Activated CD4-positive, alpha-beta T cell treated with anti-CD3 and anti-CD28 coated beads, Interleukin-2, amount 10 ng/mL, durations not matched to agents 7 days and 5 days (primary cell): ENCODE measurements at places on chromosomes 16 and 17. TPM values are rescaled to one million over a fixed set of nuclear protein-coding genes. Genes with fewer than 3 reads are reported as not detected.
A peak's percentile ranks its signal among the peaks of the same experiment; 100 is the strongest.

CTRL gene
- 7.2 TPM for total RNA-seq

DNA sequence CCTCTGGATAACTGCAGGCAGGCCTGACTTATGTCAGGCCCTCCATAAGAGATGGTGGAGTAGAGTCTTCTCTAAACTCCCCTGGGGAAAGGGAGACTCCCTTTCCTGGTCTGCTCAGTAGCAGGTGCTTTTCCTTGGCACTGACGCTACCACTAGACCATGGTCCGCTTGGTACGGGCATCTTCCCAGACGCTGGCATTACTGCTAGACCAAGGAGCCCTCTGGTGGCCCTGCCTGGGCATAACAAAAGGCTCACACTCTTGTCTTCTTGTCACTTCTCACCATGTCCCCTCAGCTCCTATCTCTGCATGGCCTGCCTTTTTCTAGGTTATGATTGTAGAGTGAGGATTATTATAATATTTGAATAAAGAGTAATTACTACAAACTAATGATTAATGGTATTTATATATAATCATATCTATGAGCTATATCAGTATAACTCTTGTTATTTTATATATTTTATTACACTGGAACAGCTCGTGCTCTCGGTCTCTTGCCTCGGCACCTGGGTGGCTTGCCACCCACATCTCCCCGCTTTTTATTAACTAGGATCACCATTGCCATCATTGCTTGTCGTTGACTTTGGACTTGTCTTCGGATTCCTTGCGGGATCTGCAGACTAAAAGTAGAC, 59.8 kb upstream of the ARL4D start:
- H3K27me3 ChIP-seq, result no peaks in the 10 kb centered on the region
- peak; percentile 71 for DNase-seq
- peaks cover 12% of the 10 kb centered on the region for H3K4me1 ChIP-seq
- H3K27ac ChIP-seq, result no peak overlapping the region

DNA sequence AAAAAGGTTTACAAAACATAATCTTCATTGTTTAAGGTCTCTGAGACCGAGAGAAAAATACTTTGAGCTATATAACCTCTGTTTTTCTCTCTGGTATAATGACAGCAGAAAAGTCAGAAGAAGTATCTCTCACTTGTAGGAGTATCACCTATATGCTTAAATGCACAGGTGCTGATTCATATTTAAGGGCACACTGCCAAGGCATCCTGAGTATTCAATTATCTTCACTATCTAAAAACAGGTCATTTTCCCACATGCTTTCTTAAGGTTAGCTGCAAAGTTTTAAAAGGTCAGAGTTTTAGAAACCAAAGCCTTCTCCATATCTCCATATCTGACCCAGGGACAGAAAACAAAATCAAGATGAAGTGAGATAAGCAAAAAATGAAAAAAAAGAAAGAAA, 99.3 kb upstream of the C17orf78 start:
- DNase-seq, result no peak
- peaks cover 9% of the 10 kb centered on the region for H3K4me1 ChIP-seq
- no peak overlapping the region for H3K27ac ChIP-seq
- no peak overlapping the region for H3K4me3 ChIP-seq
- no peaks in the 10 kb centered on the region for H3K27me3 ChIP-seq

DNA sequence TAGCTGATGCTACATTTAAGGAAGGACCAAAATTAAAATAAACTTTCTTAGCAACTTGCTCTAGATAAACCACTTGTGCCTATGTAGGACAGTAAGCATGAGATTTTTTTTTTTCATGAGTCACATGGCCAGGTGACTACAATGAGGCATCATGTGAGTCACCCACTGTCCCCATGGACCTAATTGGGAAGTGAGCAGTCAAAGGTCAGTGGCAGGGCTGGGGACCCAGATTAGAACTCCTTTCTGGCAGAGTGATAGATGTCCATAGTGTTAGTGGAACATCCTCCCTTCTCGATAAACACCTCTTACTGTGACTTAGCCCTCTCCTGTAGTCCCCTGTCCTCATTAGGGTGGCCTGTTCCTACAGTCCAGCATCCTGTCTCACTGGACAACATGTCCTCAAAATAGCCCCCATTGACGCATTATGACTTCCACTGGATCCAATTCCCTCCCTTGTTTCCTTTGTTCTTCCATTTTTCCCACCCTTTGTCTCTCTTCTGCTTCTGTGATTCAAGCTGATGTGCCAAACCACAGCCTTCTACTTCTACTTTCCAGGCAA, 12.4 kb downstream of the ITGB3 start:
- no peaks in the 10 kb centered on the region for H3K36me3 ChIP-seq
- no peak overlapping the region for H3K27ac ChIP-seq
- no peaks in the 10 kb centered on the region for H3K4me1 ChIP-seq
- peaks cover 7% of the 10 kb centered on the region for H3K27me3 ChIP-seq
- no peak for DNase-seq

GRCh38 chr17:57530508-57530907, 214.6 kb downstream of the CCDC182 start:
- no peaks in the 10 kb centered on the region for H3K36me3 ChIP-seq
- no peak overlapping the region for H3K27ac ChIP-seq
- H3K27me3 ChIP-seq, result no peaks in the 10 kb centered on the region
- no peak overlapping the region for H3K4me3 ChIP-seq
- DNase-seq, result no peak
- H3K4me1 ChIP-seq, result peaks cover 17% of the 10 kb centered on the region

DNA sequence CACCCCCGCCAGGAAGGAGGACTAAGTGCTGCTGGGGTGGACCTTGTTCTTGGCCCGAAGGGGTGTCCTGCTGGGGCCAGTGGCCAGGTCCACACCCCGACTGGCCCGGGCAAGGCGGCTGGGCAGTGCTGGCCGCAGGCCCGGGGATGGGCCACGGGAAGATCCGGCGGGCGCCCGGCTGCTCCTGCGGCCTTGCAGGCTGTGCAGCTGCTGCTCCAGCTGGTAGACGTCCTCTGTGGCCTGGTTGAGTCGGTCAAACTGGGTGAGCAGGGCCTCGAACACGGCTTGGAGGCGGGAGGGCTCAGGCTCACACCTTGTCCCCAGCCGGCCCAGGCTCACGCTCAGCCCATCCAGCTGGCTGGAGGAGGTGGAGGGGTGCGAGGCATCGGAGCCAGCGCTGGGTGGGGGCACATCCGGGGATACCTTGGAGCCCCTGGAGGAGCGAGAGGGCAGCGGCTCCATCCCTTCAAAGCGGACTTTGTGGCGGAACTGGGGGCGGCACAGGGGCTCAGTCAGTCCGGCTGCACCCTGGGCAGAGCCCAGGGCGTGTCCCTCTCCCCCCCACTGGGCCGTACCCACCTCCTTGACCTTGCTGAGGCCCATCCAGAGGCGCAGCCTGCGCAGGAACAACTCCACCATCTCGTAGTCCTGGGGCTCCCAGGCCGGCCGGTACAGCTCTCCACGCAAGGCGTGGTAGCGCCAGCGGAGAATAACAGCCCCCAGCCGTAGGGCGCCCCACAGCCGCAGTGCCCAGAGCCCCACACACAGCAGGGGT, 42.1 kb downstream of the TSC2 start:
- no peak for DNase-seq
- no peaks in the 10 kb centered on the region for H3K27me3 ChIP-seq
- H3K36me3 ChIP-seq, result peaks cover 5% of the 10 kb centered on the region
- H3K4me1 ChIP-seq, result no peaks in the 10 kb centered on the region

- no peaks in the 10 kb centered on the region for H3K27me3 ChIP-seq
- H3K4me1 ChIP-seq, result peaks cover 4% of the 10 kb centered on the region
- H3K27ac ChIP-seq, result no peak overlapping the region
- no peak overlapping the region for H3K4me3 ChIP-seq
- H3K36me3 ChIP-seq, result no peaks in the 10 kb centered on the region
Observed at GRCh38 chr16:82955741-82956348, 329.1 kb downstream of the CDH13 start.

- H3K27me3 ChIP-seq, result peaks cover 14% of the 10 kb centered on the region
- peaks cover 53% of the 10 kb centered on the region for H3K4me1 ChIP-seq
- no peak overlapping the region for H3K27ac ChIP-seq
- no peak for DNase-seq
- no peak overlapping the region for H3K4me3 ChIP-seq
Observed at GRCh38 chr17:77365584-77366186, 224.9 kb downstream of the SEC14L1 start.
